ENCODE measurements at places on chromosomes 1 and 21. TPM values are rescaled to one million over a fixed set of nuclear protein-coding genes. Genes with fewer than 3 reads are reported as not detected.

GRCh38 chr1:180310095-180310494 lies 80.0 kb downstream of the LHX4 start:
- no peaks in the 10 kb centered on the region for H3K4me1 ChIP-seq
- DNase-seq, result no peak
- H3K4me3 ChIP-seq, result no peak overlapping the region
- no peaks in the 10 kb centered on the region for H3K36me3 ChIP-seq

Gene IL20
- not detected for total RNA-seq

GRCh38 chr1:115181231-115181630 lies 91.9 kb upstream of the TSPAN2 start:
- H3K4me1 ChIP-seq, result peaks cover 26% of the 10 kb centered on the region
- no peak overlapping the region for H3K4me3 ChIP-seq
- H3K27me3 ChIP-seq, result no peaks in the 10 kb centered on the region
- no peak for DNase-seq
- no peaks in the 10 kb centered on the region for H3K36me3 ChIP-seq
- no peak overlapping the region for H3K27ac ChIP-seq

GRCh38 chr1:35369922-35370671 lies 101.6 kb downstream of the ZMYM4 start:
- H3K36me3 ChIP-seq, result no peaks in the 10 kb centered on the region
- no peak overlapping the region for H3K4me3 ChIP-seq
- no peak for DNase-seq
- H3K4me1 ChIP-seq, result peaks cover 7% of the 10 kb centered on the region
- no peaks in the 10 kb centered on the region for H3K27me3 ChIP-seq

GRCh38 chr1:19384113-19384512 lies 72.0 kb downstream of the SLC66A1 start:
- DNase-seq, result no peak
- H3K4me3 ChIP-seq, result no peak overlapping the region
- H3K27me3 ChIP-seq, result no peaks in the 10 kb centered on the region
- peak overlapping the region; percentile 80 for H3K27ac ChIP-seq
- H3K36me3 ChIP-seq, result peaks cover 24% of the 10 kb centered on the region

GRCh38 chr1:68904477-68904876 lies 407.6 kb upstream of the DEPDC1 start:
- no peaks in the 10 kb centered on the region for H3K27me3 ChIP-seq
- H3K4me3 ChIP-seq, result no peak overlapping the region
- DNase-seq, result no peak
- no peaks in the 10 kb centered on the region for H3K4me1 ChIP-seq
- no peaks in the 10 kb centered on the region for H3K36me3 ChIP-seq
- H3K27ac ChIP-seq, result no peak overlapping the region

Data from vagina (tissue), 2 donors.